ENCODE measurements at places on chromosomes 2 and 18.

- no peak for DNase-seq
Measured at GRCh38 chr2:197969391-197969893, 165.0 kb downstream of the PLCL1 start.

DNA sequence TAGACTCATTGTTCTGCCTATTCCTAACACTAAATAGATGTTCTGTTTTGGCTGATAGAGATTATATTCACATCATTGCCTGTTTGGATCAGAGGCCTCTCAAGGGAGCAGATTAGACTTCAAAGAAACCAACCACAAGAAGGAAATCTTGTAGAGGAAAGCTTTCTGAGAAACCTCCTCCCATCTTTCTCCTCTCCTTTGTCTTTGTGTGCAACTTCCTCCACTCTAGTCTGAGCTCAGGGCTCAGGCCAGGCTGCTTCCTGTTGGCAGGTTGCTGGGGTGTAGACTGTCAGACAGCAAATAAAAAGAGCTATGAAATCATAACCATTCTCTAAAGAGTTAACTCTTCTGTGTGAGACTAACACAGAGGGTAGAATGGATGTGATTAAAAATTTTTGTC, 113.0 kb downstream of the TGFA start:
- DNase-seq, result no peak

DNA sequence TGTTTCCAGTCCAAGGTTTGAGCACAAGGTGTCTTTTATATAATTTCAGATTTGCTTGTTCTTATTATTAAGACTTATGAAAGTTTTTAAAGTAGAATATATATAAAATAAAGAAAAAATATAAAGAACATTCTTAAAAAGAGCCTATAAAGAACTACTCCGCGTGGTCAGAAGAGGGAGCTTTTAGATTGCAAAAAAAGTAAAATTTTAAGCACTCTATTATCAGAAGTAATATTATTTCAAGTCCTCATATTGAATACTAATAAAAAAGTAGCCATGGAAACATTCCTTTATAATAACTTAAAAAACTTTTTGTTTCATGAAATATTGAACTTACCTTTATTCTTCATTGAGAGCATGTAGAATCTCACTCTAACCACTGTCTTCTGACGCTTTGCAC, 51.4 kb downstream of the LINC00305 start:
- DNase-seq, result no peak

- DNase-seq, result no peak
Measured at GRCh38 chr18:21450913-21451312, 149.6 kb downstream of the ESCO1 start.

GRCh38 chr18:9596226-9596625, 18.1 kb downstream of the PPP4R1 start:
- DNase-seq, result no peak

DNA sequence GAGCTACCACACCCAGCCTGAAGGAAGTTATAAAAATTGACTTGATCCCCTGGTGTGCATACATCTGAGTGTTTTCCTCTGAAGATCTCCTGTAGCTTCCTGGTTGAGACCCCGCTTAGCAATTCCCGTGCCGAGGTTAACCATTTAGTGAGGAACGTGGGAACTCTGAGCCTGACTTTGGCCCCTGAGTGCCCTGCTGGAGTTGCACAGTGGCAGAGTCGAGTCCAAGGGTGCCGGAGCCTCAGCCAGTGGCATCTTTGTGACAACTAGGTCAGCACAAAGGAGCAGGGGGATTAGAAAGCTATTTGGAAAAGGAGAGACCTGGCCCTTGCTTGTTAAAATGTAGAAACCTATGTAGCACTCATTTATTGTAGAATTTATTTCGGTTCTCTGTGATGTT, 561.2 kb upstream of the SALL3 start:
- no peak for DNase-seq

DNA sequence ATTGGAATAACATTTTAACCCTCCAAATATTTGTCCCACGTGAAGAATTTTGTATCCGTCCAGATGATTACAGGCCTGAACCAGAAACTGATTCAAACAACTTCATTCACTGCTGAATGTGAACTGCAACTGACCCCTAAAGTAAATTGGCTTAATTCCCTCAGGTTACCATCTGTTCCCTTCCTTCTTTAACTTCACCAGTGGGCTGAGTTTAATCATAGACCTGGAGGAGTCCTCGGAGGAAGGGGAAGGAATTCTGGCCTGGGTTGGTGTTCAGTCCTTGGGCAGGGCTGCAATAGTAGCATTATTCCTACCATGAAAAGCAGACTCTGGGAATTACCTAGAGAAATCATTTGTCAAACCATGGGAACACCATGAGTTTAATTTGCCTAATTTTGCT, 207.4 kb downstream of the TMEM247 start:
- no peak for DNase-seq

- DNase-seq, result no peak
Measured at GRCh38 chr2:171410101-171410500, 23.7 kb downstream of the METTL8 start.

- no peak for DNase-seq
Measured at GRCh38 chr2:69815717-69816116, 13.7 kb upstream of the GMCL1 start.

- no peak for DNase-seq
Measured at GRCh38 chr2:241857572-241858121, 1.0 kb downstream of the PDCD1 start.

- DNase-seq, result peak; percentile 79
Measured at GRCh38 chr2:237700512-237701032, 73.2 kb downstream of the LRRFIP1 start.

- DNase-seq, result no peak
Measured at GRCh38 chr18:13039806-13040205, 48.6 kb downstream of the CEP192 start.

DNA sequence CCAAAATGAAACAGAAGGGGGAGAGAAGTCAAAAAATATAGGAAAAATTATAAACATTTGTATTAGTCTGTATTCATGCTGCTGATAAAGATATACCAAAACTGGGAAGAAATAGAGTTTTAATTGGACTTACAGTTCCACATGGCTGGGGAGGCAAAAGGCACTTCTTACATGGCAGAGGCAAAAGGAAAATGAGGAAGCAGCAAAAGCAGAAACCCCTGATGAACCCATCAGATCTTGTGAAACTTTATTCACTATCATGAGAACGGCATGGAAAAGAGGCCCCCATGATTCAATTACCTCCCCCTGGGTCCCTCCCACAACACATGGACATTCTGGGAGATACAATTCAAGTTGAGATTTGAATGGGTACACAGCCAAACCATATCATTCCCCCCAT, 79.1 kb downstream of the ZRANB3 start:
- no peak for DNase-seq

GRCh38 chr2:105496271-105496670, 97.4 kb upstream of the FHL2 start:
- no peak for DNase-seq

GRCh38 chr2:215748446-215748845, 264.9 kb downstream of the MREG start:
- peak; percentile 87 for DNase-seq

GRCh38 chr2:14137643-14138042, 494.9 kb upstream of the LRATD1 start:
- DNase-seq, result no peak

GRCh38 chr2:157897106-157897971, 21.2 kb upstream of the ACVR1 start:
- DNase-seq, result peak; percentile 43

GRCh38 chr2:139469985-139470384, 689.8 kb upstream of the NXPH2 start:
- DNase-seq, result no peak

- DNase-seq, result no peak
Measured at GRCh38 chr2:3633982-3634595, 23.9 kb upstream of the ALLC start.

GRCh38 chr2:205403244-205403825, 279.0 kb upstream of the NRP2 start:
- no peak for DNase-seq

DNA sequence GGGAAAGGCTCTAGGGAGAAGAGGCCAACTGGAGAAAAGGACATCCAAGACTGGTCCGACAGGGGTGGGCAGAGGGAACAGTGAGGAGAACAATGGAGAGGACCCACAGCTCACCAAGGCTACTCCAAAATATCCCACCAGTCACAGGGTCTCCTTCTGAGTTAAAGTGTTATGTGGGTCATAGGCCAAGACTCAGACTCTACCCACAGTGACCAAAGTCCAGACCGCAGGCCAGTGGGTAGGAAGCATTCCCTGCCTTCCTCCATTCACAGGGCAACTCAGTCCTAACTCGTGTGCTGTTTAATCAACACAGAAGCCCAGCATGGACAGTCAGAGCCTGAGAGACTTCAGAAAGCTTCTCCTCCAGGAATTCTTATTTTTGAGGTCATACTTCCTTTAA, 260.6 kb downstream of the SMAD2 start:
- no peak for DNase-seq

DNA sequence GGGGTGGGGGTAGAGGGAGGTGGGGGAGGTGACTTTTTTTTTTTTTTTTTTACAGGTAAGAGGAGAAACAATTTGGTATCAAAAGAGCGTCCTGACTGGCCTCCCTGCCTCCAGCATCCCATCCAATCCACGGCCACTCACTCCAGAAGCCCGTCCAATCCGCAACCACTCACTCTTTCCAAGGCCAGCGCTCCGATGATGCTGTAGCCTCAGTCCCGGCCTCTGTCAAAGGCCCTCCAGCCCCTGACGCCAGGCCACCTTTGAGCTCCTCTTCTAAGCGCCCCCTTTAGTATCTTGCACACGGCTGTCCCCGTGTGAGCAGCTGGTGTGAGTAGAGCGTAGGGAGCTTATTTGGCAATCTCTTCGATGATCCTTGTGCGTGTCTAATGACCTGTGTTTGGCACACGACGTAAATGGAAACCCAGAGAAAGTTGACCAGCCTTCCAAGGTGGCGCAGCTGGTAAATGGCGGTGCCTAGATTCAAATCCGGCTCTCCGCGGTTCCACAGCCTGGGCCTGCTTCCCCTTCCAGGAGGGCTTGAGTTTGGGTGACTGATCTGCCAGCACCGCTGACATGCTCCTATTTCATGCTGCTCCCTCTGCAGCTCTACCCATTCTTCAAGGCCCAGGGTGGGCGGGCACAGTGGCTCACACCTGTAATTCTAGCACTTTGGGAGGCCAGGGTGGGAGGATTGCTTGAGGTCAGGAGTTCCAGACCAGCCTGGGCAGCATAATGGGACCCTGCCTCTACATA, 23.8 kb upstream of the PXDN start:
- DNase-seq, result no peak

DNA sequence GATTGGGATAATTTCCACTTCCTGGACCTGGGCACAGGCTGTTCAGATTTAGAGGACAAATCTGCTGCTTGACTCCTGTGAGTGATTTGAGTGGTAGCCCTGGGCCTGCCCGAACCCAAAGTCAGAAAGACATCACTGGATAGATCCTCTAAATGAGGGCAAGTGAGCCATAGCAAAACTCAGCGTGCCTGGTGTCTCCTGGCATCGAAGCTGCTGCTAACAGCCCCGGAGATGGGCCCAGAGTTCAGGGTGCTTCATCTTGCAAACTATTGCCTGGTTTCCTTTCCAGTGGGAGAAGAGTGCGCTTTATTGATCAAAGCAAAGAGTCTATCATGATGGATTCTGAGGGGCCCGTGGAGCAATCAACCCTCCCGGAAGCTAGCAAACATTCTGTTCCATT, 153.1 kb upstream of the KLHL29 start:
- no peak for DNase-seq

DNA sequence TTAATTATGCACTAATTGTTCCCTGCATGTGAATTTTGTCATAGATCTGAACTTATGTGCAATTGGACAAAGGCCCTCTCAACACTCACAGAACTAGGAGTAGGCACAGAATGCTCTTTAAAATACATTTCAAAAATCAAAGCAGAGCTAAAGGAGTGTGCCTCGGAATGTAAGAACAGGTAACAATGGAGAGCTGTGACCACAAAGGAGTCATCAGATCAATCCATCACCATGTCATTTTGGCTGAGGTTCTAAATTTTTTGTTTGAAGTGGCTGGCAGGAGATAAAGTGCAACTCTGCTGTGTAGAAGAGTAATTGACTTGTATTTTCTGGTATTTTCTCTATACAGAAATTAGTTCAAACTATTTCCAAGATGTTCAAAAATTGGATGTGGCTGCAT, 155.4 kb downstream of the NRP2 start:
- no peak for DNase-seq

DNA sequence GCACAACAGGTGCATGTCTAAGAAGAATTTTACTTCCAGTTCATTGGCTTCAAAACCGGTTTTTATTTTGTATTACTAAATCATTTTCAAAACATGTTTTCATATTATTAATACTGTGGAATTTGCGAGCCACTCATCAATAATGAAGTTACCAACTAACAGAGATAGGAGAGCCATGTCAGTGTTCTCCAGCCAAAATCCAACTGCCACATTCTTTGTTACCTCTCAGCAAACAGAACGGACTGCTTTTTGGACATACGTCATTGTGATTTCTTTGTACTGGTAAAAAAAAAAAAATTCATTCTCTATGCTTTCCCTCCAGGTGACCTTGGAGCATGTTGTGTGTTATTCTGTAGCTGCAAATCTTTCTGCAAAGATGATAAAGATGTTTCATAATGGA, 414.2 kb upstream of the MMADHC start:
- DNase-seq, result no peak

DNA sequence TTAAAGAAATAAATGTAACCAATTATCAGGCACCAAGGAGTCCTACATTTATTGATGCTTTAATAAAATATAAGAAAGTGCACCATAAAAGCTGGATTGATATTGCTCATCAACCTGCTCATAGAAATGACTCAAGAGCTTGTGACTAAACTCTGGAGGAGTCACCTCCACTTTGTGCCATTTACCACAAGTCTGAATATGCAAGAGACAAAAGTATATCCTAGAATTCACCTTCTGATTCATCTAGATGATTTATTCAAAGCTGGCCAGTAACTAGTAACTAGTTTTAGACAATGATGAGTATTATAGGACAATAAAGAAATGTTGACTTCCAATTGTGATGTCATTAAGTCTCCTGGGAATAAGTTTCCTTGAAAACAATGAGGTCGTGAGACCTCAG, 146.0 kb upstream of the SOX11 start:
- no peak for DNase-seq

DNA sequence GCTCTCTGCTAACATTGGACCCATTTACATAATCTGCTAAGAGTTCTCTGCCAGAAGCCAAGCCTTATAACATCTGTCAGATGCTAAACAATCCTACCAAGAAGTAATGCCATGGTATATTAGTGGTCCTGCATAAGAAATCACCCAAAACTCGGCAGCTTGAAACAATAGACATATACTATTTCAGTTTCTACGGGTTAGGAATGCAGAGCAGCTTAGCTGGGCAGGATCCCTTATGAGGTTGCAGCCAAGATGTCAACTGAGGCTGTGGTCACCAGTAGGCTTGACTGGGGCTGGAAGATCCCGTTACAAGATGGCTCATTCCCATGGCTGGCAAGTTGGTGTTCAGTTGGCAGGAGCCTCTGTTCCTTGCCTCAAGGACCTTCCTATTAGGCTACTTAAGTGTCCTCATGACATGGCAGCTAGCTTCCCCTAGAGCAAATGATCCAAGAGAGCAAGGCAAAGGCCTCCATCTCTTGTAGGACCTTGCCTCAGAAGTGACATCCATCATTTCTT, 25.1 kb upstream of the SOS1 start:
- no peak for DNase-seq

Data from suppressor macrophage treated with lipopolysaccharide for 4 hours (primary cell).